ENCODE measurements at places on chromosomes 5 and 9.

- DNase-seq, result no peak
Measured at GRCh38 chr9:132989414-132989996, 11.0 kb downstream of the GFI1B start.

DNA sequence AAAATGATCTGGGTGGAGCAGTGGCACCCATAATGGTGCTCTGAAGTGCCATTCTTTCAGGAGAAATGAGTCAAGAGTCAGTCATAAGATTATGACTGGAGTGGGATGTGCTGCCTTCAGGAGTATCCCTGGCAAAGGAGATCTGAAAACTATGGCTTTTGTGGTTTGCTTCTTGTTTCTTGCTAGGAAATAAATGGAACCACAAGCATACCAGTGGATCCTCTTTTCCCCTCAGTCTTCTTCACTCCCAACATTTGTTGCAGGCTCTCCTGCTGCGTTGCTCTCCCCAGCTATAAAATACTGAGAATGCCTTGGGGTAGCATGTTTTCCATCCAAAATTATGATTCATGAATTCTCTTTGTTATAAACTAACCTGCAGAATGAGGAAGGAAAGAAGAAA lies 199.1 kb downstream of the NNT start:
- no peak for DNase-seq

DNA sequence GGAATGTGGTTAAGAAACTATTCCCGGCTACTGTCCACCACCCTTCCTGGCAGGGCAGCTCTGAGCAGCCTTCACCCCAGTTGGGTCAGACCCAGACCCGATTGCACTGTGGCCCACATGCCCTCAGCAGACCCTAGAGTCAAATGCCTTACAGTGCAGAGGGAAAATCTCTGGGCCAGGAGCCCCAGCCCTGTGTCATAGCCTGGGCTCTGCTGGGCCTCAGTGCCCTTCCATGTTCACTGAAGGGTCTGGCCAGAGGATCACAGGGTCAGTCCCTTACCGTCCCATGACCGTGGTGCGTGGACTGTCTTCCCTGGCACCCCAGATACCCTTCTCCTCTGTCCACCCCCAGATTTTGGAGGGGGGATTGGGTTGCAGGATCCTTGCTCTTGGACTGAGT lies 73.5 kb upstream of the COL5A1 start:
- DNase-seq, result no peak

DNA sequence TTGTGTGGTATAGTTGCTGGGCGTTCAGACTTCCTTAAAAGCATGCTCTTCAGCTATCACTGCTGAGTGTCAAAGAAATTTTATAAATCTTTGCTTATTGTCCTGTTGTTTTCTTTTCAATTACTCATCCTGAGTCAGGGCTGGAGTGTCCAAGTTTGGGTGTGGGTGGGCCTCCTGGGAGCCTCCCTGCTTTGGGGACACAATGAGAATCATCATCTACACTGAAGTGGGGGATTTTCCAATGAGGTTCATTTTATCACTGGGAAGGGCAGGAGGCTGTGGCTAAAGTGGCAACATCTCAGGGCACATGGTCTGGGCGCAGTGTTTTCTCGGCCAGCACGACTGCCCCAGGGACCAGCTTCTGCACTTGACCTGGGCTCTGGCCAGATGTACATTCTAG lies 19.5 kb downstream of the GFPT2 start:
- DNase-seq, result peak; percentile 64

DNA sequence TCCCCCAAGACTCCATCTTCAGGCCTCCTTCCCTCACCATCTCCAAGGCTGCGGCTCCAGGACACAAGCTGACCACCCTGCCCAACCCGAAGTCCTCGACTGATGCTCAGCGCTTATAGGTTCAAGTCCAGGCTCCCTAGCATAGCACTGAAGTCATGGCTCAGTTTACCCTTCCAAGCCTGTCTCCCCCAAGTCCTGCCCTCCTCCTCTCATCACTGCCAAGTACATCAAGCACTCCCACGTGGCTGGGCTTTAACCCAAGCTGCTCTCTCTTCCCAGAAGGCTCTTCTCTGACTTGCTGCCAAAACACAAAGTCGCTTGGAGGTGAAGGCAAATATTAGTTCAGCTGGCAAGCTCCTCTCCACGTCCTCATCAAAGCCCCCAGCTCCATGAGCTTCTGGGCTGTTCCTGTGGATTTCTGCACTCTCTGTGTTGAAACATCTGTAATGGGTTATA lies 22.1 kb upstream of the MARCHF6 start:
- DNase-seq, result no peak

- no peak for DNase-seq
Measured at GRCh38 chr5:131279204-131279603, 15.4 kb downstream of the CDC42SE2 start.

DNA sequence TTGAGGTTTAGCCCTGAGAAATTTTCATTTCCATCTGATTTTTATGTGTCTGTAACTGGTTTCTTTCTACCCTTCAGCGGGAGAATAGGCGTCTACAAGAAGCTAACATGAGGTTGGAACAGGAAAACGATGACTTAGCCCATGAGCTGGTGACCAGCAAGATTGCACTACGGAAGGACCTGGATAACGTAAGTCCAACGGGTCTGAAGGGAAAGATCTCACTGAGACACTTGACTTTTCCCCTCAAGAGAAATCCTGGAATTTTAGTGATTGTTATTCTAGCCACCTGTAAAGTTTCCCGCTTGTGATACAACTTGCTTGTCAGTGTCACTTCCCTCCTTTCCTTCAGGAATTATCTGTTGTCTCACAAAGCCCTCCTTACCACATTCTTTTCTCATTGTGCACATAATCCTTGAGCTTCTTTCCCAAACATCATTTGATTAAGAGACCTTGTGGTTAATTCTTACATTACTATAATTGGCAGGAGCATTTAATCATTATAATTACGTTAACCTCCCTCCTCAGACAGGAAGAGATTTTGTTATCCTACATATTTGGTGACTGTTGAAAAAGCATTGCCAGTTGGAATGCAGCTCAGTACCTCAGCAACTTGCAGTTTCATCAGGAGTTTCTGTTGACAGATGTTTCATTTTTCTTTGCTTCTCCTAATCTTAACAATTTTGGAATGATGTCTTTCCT lies 56.9 kb downstream of the GPR21 start:
- DNase-seq, result no peak

GRCh38 chr9:105950448-105950847 lies 256.1 kb downstream of the TMEM38B start:
- DNase-seq, result no peak

GRCh38 chr5:87944553-87945285 lies 323.9 kb downstream of the TMEM161B start:
- DNase-seq, result no peak

DNA sequence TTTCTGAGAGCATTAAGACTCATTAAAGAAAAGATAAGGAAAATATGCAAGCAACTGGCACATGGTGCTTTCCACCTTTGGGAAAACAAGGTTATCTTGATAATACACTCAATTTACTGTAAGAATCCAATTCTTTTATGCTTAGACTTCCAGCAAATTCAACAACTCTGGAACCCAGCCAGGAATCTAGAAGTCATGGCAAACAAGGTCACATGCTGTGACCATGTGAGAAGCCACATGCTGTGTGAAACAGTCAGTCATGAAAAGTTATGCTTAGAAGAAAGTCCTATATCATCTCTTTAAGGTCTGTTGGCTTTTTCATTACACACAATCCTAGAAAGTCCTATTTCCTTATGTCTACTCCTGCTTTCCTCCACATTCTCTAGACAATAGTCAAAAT lies 581.8 kb upstream of the C9orf72 start:
- no peak for DNase-seq

- DNase-seq, result peak; percentile 10
Measured at GRCh38 chr5:114361724-114362196, at the start of gene KCNN2. Gene KCNN2 (plus strand): TSS chr5:114362070. CDS start chr5:114362140, 70 bp downstream.

- DNase-seq, result no peak
Measured at GRCh38 chr5:112863549-112863948, 2.5 kb downstream of the SRP19 start.

GRCh38 chr9:89781838-89782540 lies 177.2 kb downstream of the GADD45G start:
- no peak for DNase-seq

DNA sequence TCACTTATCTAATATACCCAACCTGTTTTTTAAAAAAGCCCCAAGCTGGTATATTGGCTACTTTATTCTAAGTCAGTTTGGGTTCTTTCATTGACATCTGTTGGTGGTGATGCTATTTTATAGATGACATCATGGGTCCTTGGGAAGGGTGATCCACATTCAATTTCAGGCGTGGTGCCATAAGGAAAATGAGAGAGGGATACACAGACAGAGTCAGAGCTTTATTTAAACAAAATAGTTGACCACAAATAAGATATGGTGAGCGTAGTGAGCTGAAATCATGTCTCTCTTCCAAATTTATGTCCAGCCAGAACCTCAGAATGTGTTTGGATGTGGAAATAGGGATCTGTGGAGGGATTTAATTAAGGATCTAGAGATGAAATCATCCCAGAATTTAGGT lies 302.4 kb downstream of the MAT2B start:
- no peak for DNase-seq

GRCh38 chr9:75891277-75891741 lies 836 bp downstream of the PCSK5 start:
- no peak for DNase-seq

DNA sequence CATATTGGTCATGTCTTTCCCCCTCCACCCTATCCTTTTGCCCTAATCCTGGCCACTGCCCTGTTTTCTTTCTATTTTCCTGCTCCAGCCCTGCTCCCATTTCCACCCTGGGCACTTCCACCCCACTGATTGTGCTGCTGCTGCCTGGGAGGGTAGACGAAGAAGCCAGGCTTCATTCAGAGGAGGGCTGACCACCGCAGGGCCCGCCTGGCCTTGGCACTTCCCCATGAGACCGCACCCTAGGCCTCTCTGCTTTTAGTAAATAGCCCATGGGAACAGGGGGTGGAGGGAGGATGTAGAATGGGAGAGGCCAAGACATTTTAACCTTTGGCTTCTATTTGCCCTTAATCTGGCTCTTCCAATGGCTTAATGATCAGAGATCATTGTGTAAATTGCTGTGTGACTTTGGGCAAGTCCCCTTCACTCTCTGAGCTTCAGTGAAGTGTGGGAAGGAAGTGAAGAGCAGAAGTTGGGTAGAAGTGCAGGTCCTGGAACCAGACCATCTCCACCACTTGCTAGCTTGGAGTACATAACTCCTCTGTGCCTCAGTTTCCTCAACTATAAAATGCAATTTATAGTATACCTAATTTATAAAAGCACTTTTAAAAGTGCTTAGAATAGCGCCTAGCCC lies 13.6 kb upstream of the GPX3 start:
- no peak for DNase-seq

- DNase-seq, result no peak
Measured at GRCh38 chr9:105502276-105502675, 54.4 kb downstream of the FSD1L start.

- DNase-seq, result no peak
Measured at GRCh38 chr5:122030251-122030650, 47.8 kb downstream of the LOX start.

DNA sequence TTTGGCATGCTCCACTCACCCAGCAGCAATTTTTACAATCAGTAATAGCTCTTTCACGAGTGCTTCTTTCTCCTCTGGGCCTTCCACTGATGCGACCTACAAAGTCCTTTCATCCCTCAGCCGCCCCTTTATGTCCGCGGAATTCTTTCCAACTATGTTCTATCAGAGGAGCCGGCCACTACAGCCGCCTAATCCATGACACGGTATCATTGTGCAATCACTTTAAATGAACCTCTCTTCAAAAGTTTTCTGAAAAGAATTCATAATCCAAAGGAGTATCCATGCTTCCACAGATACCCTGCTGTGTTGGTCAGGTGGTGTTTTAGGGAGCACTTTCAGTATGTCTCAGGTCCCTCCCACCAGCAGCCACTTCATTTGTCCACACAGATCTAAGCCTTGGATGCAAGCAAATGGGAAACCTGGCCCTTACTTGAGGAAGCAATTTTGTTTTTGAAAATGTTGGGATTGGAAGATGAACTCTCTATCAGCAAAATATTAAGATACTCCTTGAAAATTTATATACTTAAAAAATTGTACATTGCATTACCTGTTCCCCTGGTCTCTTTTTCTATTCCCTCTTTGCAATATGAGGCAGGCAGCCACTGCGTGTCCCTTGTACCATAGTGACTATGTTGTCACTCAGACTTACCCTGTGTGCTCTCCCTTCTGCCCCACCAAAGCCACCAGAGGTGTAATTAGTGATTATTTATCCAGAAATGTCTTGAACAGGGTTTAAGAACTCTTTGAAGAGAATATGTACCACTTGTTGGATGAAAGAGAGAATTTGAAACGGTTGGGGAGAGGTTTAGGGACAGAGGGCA lies 12.9 kb upstream of the MEF2C start:
- no peak for DNase-seq

GRCh38 chr9:127224883-127225739 lies 39.5 kb upstream of the GARNL3 start:
- DNase-seq, result peak; percentile 93

- DNase-seq, result no peak
Measured at GRCh38 chr5:68771221-68771620, 322.6 kb upstream of the SLC30A5 start.

GRCh38 chr9:8668751-8669150 lies 869.2 kb upstream of the DMAC1 start:
- no peak for DNase-seq

DNA sequence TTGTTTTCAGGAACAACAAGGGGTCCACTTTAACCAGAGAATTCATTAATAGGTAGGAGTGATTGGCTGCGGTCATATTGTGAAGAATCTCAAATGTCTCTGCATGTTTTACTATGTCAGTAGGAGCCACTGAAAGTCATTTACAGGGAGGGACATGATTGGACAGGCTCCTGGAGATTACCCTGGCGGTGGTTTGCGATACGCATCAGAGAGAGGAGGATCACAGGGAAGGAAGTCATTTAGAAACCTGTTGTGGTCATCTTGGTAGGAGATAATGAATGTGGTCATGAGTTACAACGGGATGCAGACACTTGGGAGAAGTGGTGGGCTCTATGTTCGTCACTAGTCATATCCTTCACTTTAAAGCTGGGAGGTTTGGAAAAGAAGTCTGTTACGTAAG lies 262.8 kb downstream of the FAM114A2 start:
- DNase-seq, result no peak

- no peak for DNase-seq
Measured at GRCh38 chr9:38007016-38007415, 62.0 kb downstream of the SHB start.

GRCh38 chr5:150774145-150774544 lies 4.4 kb upstream of the SMIM3 start:
- DNase-seq, result no peak

Measured in HTR-8/SVneo (cell line).